RWPE2 (cell line): ENCODE measurements at places on chromosomes 5 and 9.

- DNase-seq, result no peak
These were observed 51.7 kb upstream of the TUT7 start for GRCh38 chr9:86405926-86406325.

- DNase-seq, result no peak
These were observed 304.3 kb downstream of the ARHGAP26 start for GRCh38 chr5:143074414-143074996.

GRCh38 chr9:82570226-82570625 lies 492.7 kb downstream of the RASEF start:
- no peak for DNase-seq

GRCh38 chr5:80967500-80968181 lies 7.5 kb downstream of the RASGRF2 start:
- DNase-seq, result no peak

- DNase-seq, result no peak
These were observed 34.4 kb upstream of the RANBP6 start for GRCh38 chr9:6049798-6050197.

DNA sequence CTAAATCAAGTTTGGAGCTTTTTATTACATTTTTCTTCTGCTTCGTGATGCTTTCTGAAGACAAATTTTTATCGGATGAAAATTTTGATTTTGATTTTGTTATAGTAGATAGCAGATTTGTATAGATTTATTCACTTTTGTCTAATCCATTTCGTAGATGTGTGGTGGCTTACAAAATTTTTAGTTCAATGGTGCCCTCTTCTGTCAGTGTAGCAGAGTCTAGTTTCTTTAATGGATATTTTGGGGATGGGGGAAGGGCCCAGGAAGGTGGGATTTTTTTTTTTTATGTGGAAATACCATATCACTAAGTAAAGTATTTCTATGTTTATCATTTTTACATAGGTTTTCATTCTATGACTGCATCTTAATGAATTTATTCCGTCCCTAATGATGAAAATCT lies 259.9 kb upstream of the TARS1 start:
- no peak for DNase-seq

GRCh38 chr9:133882849-133883755 lies 109.0 kb downstream of the VAV2 start:
- no peak for DNase-seq

DNA sequence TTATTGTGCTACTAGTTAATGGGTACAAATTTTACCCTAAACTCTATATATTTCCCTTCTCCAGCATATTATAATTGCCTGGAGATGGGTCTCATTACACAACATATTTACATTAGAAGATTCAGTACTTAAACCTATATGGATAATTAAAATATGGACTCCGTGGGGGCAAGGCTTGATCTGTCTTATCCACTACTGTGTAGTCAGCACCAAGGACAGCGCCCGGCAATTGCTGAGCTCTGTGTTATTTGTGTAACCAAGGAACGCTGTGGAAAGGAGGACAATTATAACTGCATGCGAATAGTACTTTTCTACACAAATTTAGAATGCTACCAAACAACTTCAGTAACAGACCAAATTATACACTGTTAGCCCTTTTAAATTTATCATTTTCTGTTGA lies 77.7 kb downstream of the DNAH5 start:
- DNase-seq, result no peak

DNA sequence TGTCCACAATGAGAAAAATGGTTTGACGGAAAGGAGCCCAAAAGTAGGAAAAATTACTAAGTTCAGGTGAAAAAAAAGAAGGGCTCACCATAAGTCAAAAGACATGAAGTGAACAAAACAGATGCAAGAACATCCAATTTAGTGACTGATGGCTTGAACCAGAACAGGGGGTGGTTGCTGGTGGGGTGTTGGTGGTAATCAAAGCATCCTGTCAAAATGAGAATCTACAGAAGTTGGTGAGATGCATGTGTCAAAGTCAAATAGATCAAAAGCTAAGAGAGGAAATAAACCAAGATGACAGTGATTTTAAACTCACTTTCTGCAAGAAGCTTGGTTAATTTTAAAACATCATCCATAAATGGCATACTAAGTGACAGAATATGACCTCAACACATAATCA lies 117.4 kb downstream of the MLLT3 start:
- no peak for DNase-seq
